Ureter (tissue), 1 donor: ENCODE measurements at places on chromosomes 5 and 9. TPM values are rescaled to one million over a fixed set of nuclear protein-coding genes. Genes with fewer than 3 reads are reported as not detected.

- DNase-seq: no peak
These were observed 94.5 kb upstream of the CHD1 start for GRCh38 chr5:99023330-99023729.

GRCh38 chr9:76643399-76644117, 120.7 kb upstream of the PCA3 start:
- no peak for DNase-seq

GRCh38 chr5:31934156-31934555, 240.0 kb downstream of the GOLPH3 start:
- DNase-seq: no peak

DNA sequence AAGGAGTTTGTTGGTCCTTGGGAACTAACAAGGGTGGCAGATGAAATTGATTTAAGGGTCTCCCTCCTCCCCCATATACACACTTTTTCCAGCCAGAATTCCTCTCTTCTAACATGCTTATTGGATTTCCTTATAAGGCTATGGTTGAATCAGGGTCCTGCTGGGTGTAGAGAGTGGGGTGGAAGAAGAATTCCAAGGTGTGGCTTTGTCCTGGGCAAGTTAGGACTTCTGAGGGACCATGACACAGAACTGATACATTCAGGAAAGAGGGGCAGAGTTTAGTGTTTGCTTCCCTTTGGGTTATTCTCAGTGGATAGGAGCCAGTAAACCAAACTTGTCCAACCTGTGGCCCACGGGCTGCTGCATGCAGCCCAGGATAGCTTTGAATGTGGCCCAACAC, 116.5 kb downstream of the SNX18 start:
- DNase-seq: no peak

DNA sequence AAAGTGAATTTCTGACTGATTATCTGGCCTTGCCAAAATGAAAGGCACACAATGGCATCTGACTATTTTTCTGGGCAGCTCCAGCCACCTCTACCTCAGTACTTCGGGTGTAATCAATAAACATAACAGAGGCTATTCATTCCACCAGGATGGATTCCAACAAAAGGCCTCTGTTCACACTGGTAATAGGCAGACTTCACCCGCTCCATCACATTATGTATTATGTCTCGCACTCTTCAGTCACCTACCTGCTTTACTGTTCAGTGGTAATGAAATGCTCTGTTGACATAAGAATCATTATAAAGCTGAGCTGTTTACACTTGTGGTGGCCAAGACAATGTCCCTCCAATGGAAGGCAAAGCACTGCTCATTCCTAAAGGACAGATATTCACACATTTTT, 1333.7 kb upstream of the WWC1 start:
- DNase-seq: no peak

DNA sequence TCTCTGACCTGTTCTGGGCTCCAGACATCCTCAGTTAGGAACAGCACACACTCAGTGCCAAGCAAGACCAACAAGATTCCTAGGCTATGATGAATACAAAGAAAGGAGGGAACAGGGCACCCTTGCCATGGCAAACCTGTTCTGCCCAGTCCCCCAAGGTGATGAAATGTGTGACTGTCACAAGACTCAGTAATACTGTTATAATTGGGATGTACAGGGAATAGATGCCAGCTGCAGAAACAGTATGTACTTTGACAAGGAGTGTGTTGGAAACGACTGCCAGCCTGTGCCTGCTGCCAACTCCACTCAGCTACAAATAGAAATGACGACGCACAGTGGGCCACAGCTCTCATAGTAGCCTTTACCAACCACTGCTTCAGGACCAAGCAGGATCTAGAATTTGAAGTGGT, 453.0 kb downstream of the EFNA5 start:
- DNase-seq: peak; percentile 78

DNA sequence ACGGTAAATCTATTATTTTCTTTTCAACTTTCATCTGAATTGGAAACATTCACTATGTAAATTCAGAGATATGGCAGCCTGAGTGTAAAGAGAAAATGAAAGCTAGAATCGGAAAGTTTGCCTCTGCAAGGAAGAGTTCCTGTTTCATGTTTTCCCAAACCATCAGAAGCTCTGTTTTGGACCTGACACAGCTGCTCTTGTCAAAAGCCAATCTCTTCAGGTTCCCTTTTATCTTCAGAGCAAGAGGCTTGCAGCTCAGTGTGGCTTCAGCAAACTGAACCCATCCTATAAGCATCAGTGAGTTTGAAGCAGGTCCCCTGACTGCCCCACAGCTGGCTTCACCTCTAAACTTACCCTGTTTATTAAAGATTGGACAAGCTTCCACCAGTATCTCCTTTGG, 1099.7 kb downstream of the DTWD2 start:
- no peak for DNase-seq

- DNase-seq: no peak
These were observed 68.3 kb downstream of the HMGCR start for GRCh38 chr5:75405296-75405695.

GRCh38 chr5:82952326-82952725, 124.9 kb downstream of the TMEM167A start:
- DNase-seq: no peak

- DNase-seq: no peak
These were observed 276.4 kb downstream of the CDK5RAP2 start for GRCh38 chr9:120303519-120303918.

- DNase-seq: no peak
These were observed 41.4 kb downstream of the FAT2 start for GRCh38 chr5:151549713-151550112.

- DNase-seq: no peak
These were observed 64.0 kb downstream of the DOCK8 start for GRCh38 chr9:278651-279050.

- no peak for DNase-seq
These were observed 17.2 kb downstream of the SMAD5 start for GRCh38 chr5:136149891-136150290.

DNA sequence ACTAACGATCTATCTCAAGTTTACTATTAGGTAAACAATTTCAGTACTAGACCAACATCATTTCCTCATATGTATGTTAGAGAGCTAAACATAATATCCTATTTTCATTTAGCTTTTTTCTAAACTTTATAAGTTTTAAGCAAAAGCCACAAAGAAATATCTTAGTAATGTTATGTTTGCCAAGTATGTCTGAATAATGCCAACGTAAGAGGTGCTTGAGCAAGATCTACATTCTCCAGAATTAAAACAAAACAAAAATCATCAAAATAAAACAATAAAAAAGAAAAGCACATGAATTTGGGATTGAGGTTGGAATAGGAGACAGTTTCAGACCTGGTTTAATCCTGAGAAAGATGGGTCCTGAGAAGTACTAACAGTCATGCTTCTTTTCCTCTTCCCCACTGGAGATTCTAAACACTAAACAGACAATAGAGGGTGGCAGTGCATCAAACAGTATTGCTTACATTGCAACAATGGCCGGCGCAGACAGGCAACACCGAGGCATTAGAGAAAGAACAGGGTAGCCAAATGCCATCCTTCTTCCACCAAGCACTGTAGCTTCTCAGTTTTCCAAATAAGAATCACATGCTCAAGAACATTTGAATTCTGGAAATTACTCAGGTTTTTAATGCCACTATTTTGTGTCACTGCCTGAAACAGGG, 33.6 kb downstream of the CSNK1A1 start:
- no peak for DNase-seq

DNA sequence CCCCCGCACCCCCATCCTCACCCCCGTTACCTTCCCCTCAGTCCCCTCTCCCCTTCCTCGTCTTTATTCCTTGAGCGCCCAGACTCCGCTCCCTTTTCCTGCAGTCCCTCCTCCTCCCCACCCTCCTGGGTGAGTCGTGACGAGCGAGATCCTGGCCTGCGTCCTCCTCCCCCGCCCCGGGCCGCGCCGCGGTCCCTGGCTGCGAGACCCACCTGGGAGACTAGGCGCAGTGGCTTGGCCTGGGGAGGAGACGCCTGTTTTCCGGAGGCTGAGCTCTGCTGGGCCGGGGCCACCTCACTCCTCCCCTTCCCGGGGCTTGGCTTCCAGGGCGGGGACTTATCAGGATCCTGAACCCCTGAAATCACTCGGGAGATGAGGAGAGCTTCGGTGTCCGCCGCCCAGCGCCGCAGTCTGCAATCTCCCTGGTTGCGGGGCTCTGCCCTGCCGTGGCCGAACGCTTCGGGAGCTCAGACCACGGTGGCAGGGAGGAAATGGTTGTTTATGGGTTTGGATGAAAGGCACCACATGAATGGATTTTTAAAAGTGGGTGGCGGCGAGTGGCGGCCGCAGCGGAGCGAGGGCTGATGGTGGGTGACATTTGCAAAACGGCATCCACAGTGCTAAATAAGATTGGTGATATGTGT, 984 bp downstream of the STXBP1 start:
- DNase-seq: peak; percentile 76

- no peak for DNase-seq
These were observed 424.0 kb downstream of the CDH18 start for GRCh38 chr5:19564036-19564435.

DNA sequence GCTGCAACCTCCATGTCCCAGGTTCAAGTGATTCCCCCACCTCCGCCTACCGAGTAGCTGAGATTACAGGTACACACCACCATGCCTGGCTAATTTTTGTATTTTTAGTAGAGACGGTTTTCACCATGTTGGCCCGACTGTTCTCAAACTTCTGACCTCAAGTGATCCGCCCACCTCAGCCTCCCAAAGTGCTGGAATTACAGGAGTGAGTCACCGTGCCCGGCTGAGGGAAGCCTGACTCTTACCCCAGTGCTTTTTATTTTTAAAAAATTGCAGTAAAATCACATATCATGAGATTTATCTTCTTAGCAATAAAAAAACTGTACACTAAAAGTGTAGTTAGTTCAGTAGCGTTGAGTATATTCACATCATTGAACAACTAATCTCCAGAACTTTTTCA, 105.3 kb downstream of the SLIT3 start:
- no peak for DNase-seq

GRCh38 chr5:3564116-3564515, 31.5 kb upstream of the IRX1 start:
- no peak for DNase-seq

GRCh38 chr9:110128664-110129329, 79.2 kb downstream of the C9orf152 start:
- no peak for DNase-seq

DNA sequence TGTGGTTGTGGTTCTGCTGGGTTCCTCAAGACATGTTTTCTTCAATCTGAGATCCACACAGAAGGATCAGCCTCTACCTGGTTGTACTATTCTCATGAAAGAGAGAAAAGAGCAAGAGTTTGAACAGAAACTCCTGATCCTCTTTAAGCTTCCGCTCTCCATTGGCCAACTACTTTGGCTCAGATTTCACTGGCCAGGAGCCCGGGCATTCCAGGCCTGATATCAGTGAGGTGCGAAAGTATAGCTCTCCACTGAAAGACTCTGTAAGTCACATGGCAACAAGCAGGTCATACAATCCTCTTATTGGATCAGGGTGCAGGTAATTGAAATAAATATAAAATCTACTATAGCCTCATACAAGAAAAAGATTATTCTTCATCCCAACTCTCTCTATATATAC, 920.5 kb downstream of the TLE4 start:
- no peak for DNase-seq

- no peak for DNase-seq
These were observed 261.8 kb downstream of the ASTN2 start for GRCh38 chr9:117153021-117153420.

- DNase-seq: no peak
These were observed 54.1 kb upstream of the PDE8B start for GRCh38 chr5:77156379-77156778.

GRCh38 chr5:159174511-159175168, 34.7 kb downstream of the RNF145 start:
- no peak for DNase-seq

- no peak for DNase-seq
These were observed 40.8 kb upstream of the CKMT2 start for GRCh38 chr5:81192373-81192750.

- DNase-seq: no peak
These were observed 19.9 kb upstream of the TMEM250 start for GRCh38 chr9:136138566-136138965.

DNA sequence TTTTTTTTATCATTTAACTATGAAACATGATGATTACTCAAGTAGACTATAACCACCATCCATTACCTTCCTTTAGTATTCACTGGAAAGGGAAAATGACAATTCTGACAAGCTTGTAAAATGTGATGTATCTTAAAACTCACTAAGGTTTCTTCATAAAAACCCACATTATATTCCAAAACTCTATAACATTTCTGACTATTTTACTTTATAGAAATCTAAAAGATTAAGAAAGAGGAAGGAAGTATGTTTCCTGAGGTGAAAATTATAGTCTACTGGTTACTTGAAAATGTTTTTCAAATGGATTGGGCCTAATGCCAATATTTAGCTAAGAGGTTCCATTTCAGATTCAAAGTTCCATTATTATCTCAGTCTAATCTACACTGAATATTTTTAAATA, 1982.2 kb upstream of the C9orf72 start:
- DNase-seq: no peak

DNA sequence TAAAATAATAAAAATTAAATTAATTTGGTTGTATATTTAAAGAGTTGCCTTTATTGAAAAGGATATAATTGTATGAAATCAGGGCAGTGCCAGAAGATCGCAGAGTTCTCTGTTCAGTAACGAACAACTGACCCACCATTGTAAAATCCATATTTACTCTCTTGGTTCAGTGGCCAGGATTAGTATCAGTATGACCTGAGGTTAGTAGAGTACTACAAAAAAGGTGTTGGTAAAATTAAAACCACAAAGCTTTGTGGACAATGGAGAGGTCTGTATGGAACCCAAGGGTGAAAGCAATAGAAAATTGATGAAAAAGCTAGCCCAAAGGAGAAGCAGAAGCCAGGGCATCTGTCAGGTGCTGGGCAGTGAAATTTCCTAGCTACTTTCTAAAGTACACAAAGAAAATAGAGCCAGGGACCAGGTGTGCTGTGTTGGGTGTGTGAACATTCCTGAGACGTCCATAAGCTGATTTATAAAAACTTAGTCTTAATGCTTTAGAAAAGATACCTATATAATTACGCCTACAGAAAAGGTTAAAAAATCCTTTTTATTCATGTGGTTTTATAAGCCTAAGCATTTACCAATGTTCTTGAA, 159.5 kb downstream of the AOPEP start:
- DNase-seq: no peak

DNA sequence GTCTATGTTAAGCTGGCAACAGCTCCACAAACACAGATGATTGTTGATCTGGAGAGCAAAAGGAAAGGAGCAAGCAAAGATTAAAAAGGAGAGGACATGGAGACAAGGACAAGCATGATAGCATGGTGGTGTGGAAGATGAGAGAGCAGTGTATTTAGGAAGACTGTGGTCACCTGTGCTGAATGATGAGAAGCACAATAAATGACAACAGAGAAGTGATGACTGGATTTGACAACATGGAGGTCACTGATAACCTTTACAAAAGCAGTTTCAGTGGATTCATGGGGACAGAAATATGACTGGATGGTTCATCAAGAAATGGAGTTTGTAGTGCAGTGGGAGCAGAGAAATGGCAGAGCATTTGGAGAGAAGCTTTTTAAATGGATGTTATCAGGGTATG, 20.2 kb downstream of the TTC33 start:
- DNase-seq: no peak

GRCh38 chr5:11166923-11167322, 405.9 kb upstream of the DAP start:
- no peak for DNase-seq

HARS2 gene
- 34.0 TPM for total RNA-seq

GPRIN1 gene
- 0.13 TPM for total RNA-seq

SLC45A2 gene
- not detected for total RNA-seq

PCDHB14 gene
- total RNA-seq: 6.8 TPM

PTGS1 gene
- total RNA-seq: 12.5 TPM

CCNG1 gene
- total RNA-seq: 159 TPM

PHF24 gene
- total RNA-seq: 1.7 TPM

KIF4B gene
- total RNA-seq: not detected

SGCD gene
- total RNA-seq: 2.8 TPM

STK32A gene
- 9.7 TPM for total RNA-seq

TEX48 gene
- not detected for total RNA-seq

RELL2 gene
- total RNA-seq: 4.4 TPM

EPB41L4B gene
- 15.9 TPM for total RNA-seq
